Hematopoietic multipotent progenitor cell (in vitro differentiated cells): ENCODE measurements at places on chromosomes 5 and 9.

DNA sequence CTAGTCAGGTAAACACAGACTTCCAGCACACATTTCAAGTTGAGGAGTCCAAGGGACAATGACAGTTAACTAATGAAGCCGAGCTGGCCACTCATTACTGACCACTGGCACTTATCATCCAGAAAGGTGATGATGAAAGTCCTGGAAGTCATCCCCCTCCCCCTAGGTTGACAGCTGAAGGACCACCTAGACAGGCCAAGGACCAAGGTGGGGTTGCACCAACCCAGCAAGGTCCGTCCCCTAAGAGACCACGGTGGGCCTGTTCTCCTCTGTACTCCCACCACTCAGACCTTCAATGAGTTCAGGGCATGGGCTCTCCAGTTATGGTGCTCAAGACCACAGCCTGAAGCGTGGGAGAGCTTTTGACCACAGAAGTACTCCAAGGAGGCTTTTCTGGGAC lies 13.2 kb downstream of the P4HA2 start:
- DNase-seq = no peak

- DNase-seq = no peak
Observed at GRCh38 chr5:177404641-177405179, 4.2 kb upstream of the PFN3 start.

DNA sequence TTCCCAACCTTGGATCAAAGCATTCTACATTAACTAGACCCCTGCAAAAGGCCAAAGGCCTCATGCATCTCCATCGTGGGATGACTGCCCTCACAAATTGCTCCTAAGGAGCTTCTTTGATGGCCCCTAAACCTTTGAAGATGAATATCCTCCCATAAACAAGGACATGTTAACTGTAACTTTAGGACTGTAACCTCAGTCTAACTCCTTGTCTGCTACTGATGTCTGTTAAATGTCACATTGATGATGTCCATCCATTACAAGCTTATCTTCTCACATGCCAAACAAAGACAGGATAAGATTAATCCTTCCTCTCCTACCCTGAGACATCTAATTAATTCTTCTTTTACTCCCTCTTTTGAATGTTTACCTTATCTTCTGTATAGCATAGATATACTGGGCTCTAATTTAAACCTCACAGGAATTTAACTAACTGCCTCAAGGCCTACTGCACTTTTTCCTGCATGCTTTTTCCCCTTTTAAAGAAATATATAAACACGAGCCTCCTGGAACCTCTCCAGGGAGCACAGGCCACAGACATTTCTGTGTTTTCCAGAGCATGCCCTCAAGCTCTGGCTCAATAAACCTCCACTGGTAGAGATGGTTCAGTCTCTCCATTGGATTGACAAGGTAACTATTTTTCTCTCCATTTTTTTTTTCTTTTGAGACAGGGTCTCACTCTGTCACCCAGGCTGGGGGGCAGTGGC lies 90.6 kb upstream of the SLC25A48 start:
- DNase-seq = no peak

GRCh38 chr9:137305798-137306065 lies 3.7 kb upstream of the NRARP start:
- no peak for DNase-seq
